ENCODE measurements at places on chromosomes 2 and 18.

DNA sequence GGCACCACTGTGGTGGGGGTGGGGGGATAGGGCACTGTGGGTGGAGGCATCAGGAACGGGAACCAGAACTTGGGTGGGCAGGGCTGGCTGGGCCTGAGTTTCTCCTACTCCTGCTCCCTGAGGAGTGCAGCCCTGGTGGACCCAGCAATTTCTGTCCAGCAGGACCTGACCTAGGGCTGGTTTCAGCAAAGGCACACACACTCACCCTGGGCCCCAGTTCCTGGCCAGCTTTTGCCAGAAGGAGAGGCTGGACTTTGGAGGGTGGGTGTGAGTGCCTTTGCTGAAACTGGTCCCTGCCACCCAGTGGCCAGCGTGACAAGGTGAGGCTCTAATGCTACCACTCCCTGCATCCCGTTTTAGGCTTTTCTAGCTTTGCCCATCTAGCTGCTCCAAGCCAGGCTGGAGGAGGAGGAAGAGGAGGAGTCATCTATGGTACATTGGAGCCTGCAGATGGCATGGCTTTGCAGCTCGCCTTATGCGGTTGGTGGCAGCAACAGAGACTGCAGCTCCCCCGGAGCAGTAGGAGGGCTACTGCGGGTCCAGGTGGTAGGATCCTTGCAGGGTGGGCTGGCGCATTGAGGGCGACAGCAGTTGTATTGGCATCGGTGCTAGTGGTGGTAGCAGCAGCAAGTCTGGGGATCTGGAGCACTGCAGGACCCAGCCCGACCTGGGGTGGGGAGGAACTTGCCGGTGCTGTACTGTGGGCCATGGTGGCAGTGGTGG lies 40.4 kb upstream of the IMP4 start:
- DNase-seq, result no peak

- DNase-seq, result no peak
Measured at GRCh38 chr2:108323619-108324018, 34.9 kb downstream of the SULT1C2 start.

GRCh38 chr18:32552421-32553030 lies 81.8 kb upstream of the GAREM1 start:
- DNase-seq, result no peak

GRCh38 chr18:13096719-13097118 lies 105.6 kb downstream of the CEP192 start:
- no peak for DNase-seq

DNA sequence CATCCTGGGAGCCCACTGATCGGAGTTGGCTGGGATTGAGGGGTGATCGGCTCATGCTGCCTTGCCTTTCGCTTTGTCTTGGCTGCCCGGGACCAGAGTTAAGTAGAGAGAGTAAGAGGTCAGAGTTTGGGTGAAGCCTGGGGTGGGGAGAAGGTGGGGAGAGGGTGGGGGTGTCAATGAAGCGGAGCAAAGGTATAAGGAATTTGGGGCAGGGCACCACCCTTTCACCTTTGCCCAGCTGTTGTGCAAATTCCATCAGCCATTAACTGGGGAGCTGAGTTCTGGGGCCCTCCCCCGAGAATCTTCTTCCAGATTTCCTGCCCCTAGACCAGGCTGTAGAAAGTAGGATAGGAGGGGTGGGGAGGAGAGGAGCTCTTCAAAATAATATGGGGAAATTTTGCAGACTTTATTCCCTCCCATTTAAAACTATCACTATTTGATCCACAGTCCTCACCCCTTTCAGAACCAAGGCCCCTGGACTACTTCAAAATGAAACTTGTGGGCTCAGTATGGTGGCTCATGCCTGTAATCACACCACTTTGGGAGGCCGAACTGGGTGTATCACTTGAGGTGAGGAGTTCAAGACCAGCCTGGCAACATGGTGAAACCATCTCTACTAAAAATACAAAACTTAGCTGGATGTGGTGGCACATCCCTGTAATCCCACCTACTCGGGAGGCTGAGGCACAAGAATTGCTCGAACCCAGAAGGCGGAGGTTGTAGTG lies at the start of gene SLC23A3:
TSS of gene SLC23A3 (minus strand) at position 100 of the 725 bp plus-strand sequence. CDS start at position 55, 45 bp downstream.
- no peak for DNase-seq

- DNase-seq, result no peak
Measured at GRCh38 chr2:62201307-62201706, 5.4 kb downstream of the B3GNT2 start.

- no peak for DNase-seq
Measured at GRCh38 chr18:50656841-50657470, 97.1 kb downstream of the MAPK4 start.

Data from epithelial cell of proximal tubule (primary cell).